CD4-positive, alpha-beta T cell treated with Interleukin-4 for 1 hour (primary cell): ENCODE measurements at places on chromosomes 1 and 21.

GRCh38 chr1:50109647-50110075 is 941 bp downstream of the ELAVL4 start:
- DNase-seq, result peak; percentile 22

- DNase-seq, result no peak
These were observed 202.0 kb downstream of the NFIA start for GRCh38 chr1:61284248-61284854.

- no peak for DNase-seq
These were observed 81.8 kb downstream of the PHTF1 start for GRCh38 chr1:113677250-113678158.

GRCh38 chr1:183632964-183633363 is 2.6 kb downstream of the ARPC5 start:
- DNase-seq, result no peak

DNA sequence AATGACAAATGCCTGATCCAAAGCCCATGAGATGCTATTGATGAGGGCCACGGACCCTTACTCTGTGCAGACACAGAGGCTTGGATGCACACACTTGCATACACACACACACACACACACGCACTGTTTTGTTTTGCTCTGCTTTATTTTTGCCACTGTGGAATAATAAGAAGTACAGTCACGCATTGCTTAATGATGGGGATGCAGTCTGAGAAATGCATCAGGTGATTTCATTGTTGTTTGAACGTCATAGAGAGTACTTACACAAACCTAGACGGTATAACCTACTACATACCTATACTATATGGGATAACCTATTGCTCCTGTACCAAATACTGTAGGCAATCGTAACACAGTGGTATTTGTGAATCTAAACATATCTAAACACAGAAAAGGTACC is 104.4 kb downstream of the RHOU start:
- no peak for DNase-seq

- peak; percentile 20 for DNase-seq
These were observed 883 bp downstream of the SLC66A1 start for GRCh38 chr1:19312782-19313635.

- no peak for DNase-seq
These were observed 144.0 kb upstream of the KCND3 start for GRCh38 chr1:112133487-112133886.

DNA sequence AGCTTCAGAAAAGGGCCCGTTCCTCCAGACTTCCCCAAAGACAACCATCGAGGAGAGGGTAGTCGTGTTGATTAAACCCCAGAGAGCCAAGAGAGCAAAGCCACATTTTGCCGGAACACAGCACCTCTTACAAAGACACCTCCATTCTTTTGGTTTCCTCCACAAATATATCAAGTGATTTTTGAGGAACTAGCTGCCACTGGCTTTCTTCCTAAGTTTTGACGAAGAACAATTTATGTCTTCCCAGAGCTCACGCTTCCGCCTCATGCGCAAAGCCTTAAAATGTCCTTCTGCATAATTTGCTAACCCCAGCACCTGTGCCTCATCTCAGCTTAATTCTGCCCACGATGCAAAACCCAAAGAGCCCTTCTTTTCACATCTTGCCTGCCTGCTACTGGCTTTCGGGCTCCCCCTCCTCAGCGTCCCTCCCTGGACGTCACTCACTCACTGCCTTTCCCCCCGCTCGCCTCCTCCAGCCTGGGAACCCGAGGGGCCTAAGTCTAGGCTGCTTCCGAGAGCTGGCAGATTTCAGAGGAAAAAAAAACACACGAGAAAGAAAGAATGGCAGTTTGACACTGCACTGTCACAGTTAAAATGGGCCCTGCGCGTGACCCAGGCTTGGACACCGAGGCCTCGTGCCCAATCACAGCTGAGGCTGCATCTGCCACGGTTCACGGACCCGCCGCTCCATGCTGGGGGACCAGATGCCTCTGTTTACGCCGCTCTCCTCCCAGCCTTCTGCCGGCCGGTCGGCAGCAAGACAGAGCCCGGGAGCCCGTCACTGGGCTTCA is 77.6 kb upstream of the IFNAR2 start:
- DNase-seq, result no peak

DNA sequence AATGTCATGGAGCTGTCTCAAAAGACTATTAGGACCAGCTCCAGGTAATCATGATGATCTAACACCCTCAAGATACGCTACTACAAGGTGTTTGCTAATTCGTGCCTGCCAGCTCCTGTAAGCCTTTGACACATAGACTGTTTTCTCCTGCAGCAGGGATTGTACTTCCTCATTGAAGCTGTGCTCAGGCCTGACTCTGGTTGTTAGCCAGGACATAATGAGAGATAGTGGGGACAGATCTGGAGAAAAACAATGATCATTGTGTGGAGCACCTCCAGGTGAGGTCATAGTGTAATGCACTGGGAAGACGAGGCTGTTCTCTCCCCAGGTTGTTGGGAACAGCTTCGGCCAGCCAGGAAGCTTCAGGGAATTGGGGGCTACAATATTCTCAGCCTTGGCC is 94.6 kb downstream of the SETD4 start:
- DNase-seq, result no peak

DNA sequence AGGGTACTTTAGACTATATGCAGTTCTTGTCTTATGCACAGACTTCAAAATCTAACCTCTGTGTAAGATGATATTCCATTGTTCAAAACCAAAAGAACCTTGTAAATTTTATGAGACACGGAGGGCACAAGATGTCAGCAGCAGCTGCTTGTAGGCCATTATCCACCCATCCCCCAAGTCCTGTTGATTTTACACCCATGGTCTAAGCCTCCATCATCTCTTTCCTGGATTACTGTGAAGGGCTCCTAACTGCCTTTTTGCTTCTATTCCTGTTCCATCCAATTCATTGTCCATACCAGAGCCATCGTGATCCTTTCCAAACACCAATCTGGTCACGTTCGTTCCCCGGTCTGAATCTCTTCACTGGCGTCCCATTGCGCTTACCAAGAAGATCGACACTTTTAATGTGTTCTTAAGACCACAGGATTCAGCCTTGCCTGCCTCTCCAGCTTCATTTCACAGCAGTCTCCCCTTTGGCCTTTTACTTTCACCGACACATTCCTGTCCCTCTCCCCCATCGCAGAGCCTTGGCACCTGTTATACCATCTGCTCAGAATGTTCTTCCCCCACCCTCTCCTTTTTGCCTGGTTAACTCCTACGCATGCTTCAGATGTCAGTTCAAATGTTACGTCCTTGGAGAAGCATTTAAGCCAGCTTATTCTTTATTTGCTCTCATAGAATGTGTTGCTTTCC is 107.3 kb upstream of the POU3F1 start:
- no peak for DNase-seq

DNA sequence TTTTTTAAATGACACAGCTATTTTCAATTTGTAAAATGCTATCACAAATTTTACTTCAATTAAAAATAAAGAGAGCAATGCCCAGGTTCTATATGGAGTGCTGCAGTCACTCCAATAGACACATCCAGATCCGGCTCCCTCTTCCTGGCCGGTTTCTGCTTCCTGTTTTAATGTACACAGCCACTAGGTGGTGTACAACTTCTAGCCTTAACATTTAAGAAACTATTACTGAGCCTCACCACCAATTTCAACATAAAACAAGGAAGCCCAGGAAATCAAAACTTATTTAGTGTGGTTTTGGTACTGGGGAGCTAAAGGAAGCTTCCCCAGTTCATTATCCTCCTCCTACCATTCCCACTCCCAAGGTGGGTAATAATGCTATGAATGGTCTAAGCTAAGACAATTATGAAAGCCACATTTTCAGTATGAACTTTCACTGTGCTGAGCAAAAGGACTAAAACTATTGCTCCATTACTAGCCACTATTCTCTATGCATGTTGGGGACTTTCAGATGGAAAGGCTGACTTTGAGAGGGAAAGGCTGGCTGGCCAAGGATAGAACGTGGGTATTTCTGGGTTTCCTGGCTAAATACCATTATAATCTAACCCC is 25.5 kb upstream of the MTMR11 start:
- DNase-seq, result peak; percentile 57

- no peak for DNase-seq
These were observed 8.9 kb upstream of the PRMT6 start for GRCh38 chr1:107047602-107048001.

- no peak for DNase-seq
These were observed 193.1 kb downstream of the RYR2 start for GRCh38 chr1:237235091-237235490.

GRCh38 chr1:37761416-37762095 is 3.4 kb downstream of the EPHA10 start:
- no peak for DNase-seq

DNA sequence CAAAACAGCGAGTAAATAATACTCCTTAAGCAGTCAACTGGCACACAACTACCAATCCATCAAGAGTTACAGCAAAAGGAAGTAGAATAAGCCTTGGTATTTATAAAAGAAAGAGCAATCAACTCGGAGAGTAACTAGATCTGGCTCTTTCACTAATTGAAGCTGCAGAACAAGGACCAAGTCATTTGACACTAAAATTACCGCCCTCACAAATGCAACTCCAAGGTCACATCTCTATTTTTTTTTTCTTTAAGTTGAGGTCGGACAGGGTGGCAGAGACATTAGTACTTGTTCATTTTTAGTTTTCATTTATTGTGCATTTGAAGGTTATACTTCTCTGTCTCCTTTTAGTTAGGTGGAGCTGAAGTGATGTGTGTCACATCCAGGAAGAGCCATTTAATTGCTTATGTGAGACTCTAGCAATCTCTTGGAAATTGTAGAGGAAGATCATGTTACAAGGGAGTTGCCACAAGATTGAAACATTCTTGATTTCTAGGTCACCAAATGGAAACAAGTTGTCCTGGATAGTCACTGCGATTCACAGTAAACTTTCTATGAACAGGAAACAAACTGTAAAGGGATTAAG is 138.1 kb upstream of the ADAMTS5 start:
- no peak for DNase-seq

- DNase-seq, result no peak
These were observed 80.6 kb upstream of the C8B start for GRCh38 chr1:57046462-57046861.

DNA sequence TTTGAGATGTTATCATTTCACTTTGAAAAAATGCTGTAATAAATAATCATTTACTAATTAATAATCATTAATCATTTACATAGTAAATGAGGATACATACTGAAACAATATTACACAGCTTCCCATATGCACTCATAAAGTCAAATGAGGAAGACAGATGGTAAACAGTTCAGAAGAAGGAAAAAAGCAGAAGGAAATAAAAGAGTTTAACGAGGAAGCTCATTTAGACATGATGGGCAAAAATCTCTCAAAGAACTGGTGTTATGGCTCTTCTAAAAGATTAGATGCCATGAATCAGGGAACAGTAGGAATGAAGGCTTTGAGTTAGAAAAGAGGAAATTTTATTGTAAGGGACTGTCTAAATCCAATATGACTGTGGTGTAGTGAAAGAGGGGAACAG is 347.6 kb downstream of the PTPRC start:
- no peak for DNase-seq

DNA sequence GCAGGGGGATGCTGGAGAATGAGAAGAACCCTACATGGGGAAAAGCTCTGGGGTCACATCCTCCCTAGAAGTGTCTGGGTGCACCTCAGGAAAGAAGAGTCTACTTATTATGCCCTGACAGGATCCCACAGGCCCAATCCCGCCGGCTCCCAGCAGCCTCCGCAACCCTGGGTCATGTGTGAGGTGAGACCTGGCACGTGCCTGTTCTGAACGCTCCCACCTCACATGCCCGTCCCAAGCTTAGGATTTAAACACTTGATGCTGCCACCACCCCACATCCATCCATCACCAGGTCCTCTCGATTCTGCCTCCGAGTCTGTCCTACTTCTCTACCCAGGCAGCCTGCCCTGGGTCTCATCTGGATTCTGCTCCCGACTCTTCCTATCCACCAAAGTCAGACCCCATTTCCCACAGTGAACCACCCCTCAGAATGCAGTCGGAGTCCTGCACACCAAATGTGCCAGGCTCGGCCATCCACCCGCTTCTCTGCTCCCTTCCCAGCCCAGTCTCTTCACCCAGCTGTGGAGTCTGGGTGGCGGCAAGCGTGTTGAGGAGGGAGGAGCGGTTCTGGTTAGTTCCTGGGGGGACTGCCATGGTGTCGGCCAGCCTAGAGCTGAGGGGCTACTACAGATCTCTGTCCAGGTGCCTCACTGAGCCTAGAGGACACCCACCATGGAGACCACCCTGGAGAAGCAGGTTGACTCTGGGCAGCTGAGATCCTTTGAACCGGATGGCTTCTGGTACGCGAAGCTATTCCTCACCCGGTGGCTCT is 23.9 kb downstream of the SLC2A1 start:
- no peak for DNase-seq

GRCh38 chr1:82284213-82284612 is 483.5 kb downstream of the ADGRL2 start:
- DNase-seq, result no peak

DNA sequence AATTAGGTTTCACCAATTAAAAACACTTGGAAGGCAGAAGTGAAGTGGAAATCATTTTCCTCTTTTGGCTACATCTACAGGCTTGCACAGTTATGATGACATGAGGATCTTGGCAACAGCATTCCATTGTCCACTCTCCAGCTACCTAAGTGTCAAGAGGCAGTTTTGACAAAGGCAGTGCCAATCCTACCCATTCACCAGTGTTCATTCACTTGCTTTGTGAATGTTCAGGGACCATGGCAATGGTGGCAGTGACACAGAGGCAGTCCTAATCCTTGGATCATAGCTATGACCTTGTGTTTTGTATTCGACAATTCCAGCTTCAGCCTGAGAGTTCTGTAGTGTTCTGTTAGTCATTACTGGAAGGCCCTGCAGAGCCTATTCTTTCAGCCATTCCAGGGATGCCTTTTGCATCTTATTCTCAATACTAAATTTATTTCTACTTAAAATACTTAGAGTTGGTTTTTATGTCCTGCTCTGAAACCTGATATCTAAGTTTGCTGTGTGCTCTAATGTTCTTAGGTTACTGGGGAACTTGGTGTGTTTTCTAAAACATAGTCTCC is 36.7 kb downstream of the CRB1 start:
- DNase-seq, result no peak

DNA sequence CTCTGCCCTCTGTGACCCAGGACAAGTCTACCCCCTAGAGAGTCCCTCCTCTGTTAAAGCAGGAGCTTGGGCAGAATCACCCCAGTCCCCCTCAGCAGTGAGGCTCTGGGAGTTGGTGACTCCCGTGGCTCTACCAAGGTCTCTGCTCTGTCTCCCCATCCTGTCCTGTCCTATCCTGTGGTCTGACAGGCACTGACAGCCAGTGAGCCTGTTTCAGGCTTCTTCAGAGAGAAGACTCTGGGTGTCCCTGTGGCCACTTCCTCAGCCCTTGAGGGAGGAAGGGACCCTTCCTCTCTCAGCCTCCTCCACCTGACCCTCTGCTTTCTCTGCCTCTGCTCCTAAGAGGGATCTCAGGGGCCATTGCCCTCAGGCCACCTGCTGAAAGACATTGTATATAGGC is 148.7 kb downstream of the FCRL5 start:
- no peak for DNase-seq
